ENCODE measurements at places on chromosomes 2 and 18.
A peak's percentile ranks its signal among the peaks of the same experiment; 100 is the strongest.

DNA sequence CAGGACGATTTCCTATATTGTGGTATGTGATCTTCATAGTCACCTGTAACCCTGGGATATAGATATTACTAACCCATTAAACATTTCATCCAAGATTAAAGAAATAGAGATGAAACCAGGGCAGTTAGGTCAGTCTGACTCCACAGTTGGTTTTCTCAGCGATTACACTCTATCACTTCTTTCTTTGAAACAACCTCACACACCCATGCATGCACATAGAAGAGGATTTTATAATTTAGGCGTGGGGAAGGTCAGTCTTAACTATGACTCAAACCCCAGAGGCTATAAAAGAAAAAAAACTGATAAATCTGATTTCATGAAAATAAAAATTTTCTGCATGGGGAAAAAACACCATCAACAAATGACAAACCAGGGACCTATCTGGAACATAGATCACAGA, 54.2 kb downstream of the BCL2 start:
- DNase-seq: no peak
- H3K27me3 ChIP-seq: no peaks in the 10 kb centered on the region
- no peak overlapping the region for H3K4me3 ChIP-seq
- no peak overlapping the region for H3K27ac ChIP-seq

DNA sequence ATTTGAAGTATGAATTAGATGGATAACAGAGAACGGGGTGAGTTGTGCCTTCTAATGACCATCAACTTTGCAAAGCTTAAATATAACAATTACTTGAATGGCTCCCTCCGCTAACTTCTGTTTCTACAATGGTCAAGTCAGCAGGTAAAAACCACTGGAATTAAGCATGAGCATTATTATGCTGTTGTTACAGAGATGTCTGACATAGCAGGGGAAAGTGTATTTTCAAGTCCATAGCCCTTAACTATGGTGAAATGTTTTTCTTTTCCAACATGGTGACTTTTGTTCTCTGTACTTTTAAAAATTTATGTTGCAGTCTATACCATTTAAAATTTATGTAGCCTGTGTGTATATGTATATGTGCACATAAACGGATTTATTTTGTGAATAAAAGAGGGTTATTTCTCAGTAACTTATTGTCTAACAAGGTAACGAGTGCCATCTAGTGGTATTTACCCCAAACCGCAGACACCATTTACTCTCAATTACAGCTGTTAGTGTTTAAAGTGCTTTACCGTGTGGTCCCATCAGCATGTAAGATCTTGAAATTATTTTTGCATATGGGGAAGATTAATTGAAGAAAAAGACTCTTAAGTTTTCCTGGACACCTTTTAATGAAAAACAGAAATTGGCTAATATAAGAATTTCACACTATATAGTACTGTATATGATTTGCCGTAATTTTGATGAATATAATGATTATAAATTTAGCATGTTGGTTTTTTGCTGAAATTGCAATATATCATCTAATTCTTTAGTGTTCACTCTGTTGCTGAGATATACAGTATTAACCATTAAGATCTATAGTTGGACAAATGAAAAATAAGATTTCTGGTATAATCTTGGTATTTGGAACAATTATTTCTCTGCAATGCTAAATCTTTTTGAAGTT, 78.2 kb downstream of the UBE2E3 start:
- no peak overlapping the region for H3K4me3 ChIP-seq
- H3K27ac ChIP-seq: no peak overlapping the region
- no peak for DNase-seq
- no peaks in the 10 kb centered on the region for H3K27me3 ChIP-seq

GRCh38 chr2:106057206-106057605, 136.9 kb downstream of the UXS1 start:
- no peak for DNase-seq
- H3K27ac ChIP-seq: no peak overlapping the region
- H3K4me3 ChIP-seq: no peak overlapping the region
- no peaks in the 10 kb centered on the region for H3K27me3 ChIP-seq

DNA sequence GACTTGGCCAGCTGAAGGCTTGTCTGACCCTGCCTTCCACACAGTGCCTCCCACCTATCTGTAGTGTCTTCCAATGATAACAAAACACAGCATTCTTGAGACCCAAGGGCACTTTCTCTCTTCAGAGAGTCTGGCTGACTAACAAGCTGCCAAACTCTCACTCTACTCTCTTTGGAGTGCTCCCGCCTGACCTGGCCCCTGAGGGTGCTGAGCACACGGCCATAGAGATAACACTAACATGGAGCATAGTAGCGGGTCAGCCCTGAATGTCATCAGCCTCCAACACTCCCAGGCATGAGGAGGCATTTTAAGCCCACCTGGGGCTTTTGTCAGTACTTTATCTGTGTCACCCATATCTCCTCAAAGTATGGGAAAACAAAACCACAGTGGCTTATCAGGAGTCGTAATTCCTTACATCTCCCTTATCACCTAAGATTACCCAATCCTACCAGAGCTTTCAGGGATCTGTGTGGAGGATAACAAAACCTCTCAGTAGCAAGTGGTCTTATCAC, 160.3 kb upstream of the TCF4 start:
- no peaks in the 10 kb centered on the region for H3K27me3 ChIP-seq
- no peak overlapping the region for H3K27ac ChIP-seq
- DNase-seq: no peak
- H3K36me3 ChIP-seq: no peaks in the 10 kb centered on the region
- H3K4me1 ChIP-seq: no peaks in the 10 kb centered on the region

DNA sequence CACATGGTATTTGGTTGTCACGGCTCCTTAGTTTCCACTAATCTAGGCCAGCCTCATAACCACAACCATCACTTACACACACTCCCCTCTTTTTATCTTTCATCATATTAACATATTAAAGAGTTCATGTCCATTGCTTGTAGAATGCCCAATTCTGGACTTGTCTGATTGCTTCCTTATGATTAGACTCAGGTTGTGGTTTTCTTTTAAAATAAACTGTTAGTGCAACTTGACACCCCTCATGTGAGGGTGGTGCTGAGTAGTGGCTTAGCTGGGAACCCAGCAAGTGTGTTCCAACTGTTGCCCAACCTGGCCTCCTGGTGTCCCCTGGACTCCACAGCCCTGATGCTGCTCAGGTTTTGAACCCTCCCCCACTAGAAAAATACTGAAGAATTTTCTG, 20.1 kb upstream of the CD207 start:
- H3K27ac ChIP-seq: no peak overlapping the region
- no peak overlapping the region for H3K4me3 ChIP-seq
- no peaks in the 10 kb centered on the region for H3K36me3 ChIP-seq
- no peaks in the 10 kb centered on the region for H3K4me1 ChIP-seq

- DNase-seq: no peak
- peaks cover 34% of the 10 kb centered on the region for H3K4me1 ChIP-seq
- no peaks in the 10 kb centered on the region for H3K27me3 ChIP-seq
- H3K36me3 ChIP-seq: no peaks in the 10 kb centered on the region
Observed at GRCh38 chr2:109345653-109346480, 216.9 kb downstream of the SH3RF3 start.

- no peak overlapping the region for H3K27ac ChIP-seq
- H3K36me3 ChIP-seq: peaks cover 15% of the 10 kb centered on the region
- H3K4me1 ChIP-seq: peaks cover 17% of the 10 kb centered on the region
Observed at GRCh38 chr18:48673456-48673852, 134.6 kb downstream of the CTIF start.

GRCh38 chr2:235883675-235884074, 284.5 kb downstream of the GBX2 start:
- DNase-seq: no peak
- H3K36me3 ChIP-seq: no peaks in the 10 kb centered on the region

DNA sequence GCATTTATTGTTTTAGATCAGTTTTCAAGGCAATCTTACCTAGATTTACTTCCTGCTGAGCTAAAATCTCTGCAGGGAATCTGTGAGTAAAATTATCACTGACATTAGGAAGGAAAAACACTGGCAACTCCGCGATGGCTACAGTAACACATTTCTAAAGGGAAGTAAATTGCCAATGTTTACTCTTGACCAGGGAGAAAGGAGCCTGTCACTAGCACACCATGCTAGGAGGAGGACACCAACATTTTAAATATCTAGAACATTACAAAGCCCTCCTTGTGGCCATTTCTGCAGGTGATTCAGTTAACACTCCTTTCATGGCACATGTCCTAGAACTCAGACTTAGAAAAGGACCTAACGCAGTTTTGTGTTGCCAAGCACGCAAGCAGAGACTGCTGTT, 58.4 kb downstream of the TCF4 start:
- H3K27ac ChIP-seq: no peak overlapping the region

DNA sequence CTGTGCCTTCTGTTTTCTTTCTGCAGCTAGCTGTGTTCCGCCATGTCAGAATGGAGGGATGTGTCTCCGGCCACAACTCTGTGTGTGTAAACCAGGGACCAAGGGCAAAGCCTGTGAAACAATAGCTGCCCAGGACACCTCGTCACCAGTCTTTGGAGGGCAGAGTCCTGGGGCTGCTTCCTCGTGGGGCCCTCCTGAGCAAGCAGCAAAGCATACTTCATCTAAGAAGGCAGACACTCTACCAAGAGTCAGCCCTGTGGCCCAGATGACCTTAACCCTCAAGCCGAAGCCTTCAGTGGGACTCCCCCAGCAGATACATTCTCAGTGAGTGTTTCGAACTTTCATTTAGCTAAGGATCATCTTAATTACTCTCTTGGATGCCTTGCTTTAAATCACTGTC, 74.1 kb downstream of the LTBP1 start:
- H3K27me3 ChIP-seq: no peaks in the 10 kb centered on the region
- DNase-seq: no peak
- H3K27ac ChIP-seq: no peak overlapping the region
- H3K4me3 ChIP-seq: no peak overlapping the region
- H3K36me3 ChIP-seq: no peaks in the 10 kb centered on the region
- H3K4me1 ChIP-seq: no peaks in the 10 kb centered on the region

DNA sequence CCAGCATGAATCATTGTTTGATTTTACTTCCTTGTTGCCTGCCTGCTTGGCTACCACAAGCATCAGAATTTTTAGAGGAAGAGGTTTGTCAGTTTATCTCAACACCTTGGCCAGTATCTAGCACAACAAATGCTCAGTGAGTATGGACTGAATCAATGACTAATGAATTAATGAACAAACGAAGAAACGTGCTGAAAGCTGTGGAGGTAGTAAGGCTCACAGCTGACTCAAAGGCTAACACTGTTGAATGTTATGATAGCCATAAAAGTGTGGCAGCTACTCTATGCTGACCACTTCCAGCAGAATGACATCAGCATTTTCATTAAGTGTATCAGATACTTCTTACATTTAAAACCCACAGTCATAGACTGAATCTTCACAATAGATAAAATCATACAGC, 543.4 kb downstream of the IRS1 start:
- no peak overlapping the region for H3K4me3 ChIP-seq
- DNase-seq: no peak
- no peaks in the 10 kb centered on the region for H3K27me3 ChIP-seq
- no peak overlapping the region for H3K27ac ChIP-seq

DNA sequence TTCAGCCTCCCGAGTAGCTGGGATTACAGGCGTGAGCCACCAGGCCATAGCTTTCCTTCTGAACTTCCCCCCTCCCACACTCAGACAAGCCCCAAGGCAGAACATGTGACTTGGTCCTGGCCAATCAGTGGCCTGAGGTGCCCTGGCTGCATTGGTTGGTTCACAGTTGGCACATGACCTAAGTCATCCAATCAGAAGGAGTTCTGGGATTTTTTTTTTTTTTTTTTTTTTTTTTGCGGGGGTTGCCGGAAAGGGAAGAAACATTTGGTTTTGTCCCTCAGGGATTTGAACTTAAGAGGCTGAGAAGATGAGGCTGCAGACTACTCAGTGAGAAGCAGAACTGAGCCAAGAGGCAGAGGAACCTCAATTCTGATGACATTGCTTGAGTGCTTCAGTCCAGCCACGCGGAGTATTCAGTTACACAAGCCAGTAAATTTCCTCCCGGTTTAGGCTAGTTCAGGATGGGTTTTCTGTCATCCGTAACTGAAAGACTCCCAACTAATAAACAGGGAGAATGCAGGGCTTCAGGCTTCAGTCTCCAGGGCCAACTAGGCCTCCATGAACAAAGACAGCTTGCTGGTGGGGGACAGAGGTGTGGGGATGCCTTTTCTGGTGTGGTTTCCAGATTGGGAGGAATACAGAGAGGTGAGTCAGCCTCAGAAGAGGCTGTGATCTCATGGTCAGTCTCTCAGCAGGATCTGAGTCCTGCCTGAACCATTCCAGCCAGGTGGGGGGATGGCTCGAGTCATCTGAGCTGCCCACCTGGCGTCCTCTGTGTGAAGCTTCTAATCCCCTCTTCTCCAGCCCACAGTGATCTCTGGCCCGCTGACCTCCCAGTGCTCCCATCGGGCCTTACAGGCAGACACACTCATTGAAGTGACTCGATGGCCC, 9.2 kb downstream of the PTMA start:
- no peaks in the 10 kb centered on the region for H3K27me3 ChIP-seq
- peaks cover 5% of the 10 kb centered on the region for H3K36me3 ChIP-seq
- no peak for DNase-seq
- peaks cover 53% of the 10 kb centered on the region for H3K4me1 ChIP-seq
- peak overlapping the region; percentile 51 for H3K27ac ChIP-seq

- H3K27me3 ChIP-seq: no peaks in the 10 kb centered on the region
- no peak overlapping the region for H3K27ac ChIP-seq
- DNase-seq: no peak
- H3K4me1 ChIP-seq: no peaks in the 10 kb centered on the region
- no peak overlapping the region for H3K4me3 ChIP-seq
Observed at GRCh38 chr2:84194949-84195644, 264.0 kb downstream of the SUCLG1 start.

GRCh38 chr18:30486856-30487255, 555.7 kb downstream of the DSC3 start:
- no peak overlapping the region for H3K4me3 ChIP-seq
- no peaks in the 10 kb centered on the region for H3K4me1 ChIP-seq
- no peak for DNase-seq
- H3K27ac ChIP-seq: no peak overlapping the region

- no peaks in the 10 kb centered on the region for H3K36me3 ChIP-seq
- H3K4me1 ChIP-seq: peaks cover 77% of the 10 kb centered on the region
- H3K27me3 ChIP-seq: no peaks in the 10 kb centered on the region
- no peak for DNase-seq
Observed at GRCh38 chr18:35045121-35045520, 3.9 kb downstream of the MAPRE2 start.

- DNase-seq: no peak
- H3K36me3 ChIP-seq: no peaks in the 10 kb centered on the region
- no peak overlapping the region for H3K4me3 ChIP-seq
- no peaks in the 10 kb centered on the region for H3K4me1 ChIP-seq
Observed at GRCh38 chr2:45291296-45291701, 282.0 kb upstream of the SIX2 start.

DNA sequence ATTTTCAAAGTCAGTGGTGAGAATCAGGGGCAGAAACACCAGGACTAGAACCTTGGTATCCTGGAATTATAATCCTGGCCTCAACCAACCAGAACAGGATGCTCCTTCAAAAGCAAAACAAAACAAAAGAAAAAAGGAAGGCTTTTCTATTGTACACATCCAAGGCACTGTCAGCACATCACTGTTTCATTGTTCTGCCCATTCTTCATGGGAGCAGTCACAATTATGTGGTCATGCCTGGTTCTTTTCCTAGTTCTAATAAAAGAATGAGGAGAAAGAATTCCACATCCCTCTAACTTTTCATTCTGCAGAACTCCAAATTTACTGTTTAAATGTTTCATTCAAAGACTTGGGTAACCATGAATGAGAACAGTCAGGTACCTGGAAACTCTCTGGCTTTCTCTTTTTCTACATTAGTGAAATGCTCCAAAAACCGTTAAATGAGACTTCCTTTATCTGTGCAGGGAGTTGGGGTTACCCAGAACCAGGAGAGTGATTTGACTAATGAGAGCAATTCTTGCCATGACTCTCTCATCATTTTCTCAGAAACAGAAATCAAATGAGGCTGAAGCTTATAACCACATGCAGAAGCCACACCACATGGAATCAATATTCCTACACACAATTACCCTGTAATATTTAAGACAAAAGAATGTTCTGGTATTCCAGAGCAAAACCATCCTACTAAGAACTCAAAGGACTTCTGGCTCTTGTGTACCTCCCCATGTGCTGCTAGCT, 110.9 kb upstream of the CCDC150 start:
- no peaks in the 10 kb centered on the region for H3K4me1 ChIP-seq
- H3K36me3 ChIP-seq: no peaks in the 10 kb centered on the region
- H3K27ac ChIP-seq: no peak overlapping the region
